Effector CD4-positive, alpha-beta T cell (primary cell): ENCODE measurements at places on chromosomes 2 and 18.

GRCh38 chr2:187689372-187689771, 135.1 kb upstream of the TFPI start:
- DNase-seq = no peak

DNA sequence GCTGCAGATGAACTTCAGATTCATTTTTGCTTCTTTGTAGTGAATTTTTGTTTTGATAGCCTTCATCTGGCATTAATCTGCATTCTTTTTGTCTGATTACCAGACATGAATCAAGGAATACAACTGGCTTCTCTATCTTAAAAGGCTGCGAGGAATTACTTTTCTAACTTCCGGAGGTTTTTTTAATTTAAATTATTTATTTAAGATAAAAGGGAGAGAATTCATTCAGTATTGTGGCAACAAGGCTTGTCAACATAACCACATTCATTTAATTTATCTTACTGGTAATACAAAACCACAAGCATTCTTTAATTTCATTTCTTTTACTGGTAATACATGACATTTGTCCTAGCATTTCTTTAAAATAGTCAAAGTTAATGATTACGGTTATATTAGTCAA, 36.0 kb downstream of the CSRNP3 start:
- no peak for DNase-seq

DNA sequence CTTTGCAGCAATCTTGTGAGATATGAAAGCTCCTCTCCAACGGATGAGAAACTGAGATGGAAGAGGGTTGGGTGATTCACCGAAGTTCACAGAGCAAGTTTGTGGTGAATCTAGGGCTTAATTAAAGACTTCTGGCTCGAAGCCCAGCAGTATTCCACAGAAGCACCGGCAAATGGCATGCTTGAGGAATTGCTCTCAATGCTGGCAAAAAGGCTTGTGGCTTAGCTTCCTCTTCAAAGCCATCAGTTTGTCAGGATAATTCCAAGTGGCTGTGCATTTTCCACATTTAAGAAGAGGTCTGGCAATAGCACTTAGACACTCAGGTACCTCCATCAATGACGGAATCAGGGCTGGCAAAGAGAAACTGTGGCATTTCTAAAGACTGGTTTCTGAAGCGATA, 98.7 kb upstream of the SLC66A3 start:
- no peak for DNase-seq

DNA sequence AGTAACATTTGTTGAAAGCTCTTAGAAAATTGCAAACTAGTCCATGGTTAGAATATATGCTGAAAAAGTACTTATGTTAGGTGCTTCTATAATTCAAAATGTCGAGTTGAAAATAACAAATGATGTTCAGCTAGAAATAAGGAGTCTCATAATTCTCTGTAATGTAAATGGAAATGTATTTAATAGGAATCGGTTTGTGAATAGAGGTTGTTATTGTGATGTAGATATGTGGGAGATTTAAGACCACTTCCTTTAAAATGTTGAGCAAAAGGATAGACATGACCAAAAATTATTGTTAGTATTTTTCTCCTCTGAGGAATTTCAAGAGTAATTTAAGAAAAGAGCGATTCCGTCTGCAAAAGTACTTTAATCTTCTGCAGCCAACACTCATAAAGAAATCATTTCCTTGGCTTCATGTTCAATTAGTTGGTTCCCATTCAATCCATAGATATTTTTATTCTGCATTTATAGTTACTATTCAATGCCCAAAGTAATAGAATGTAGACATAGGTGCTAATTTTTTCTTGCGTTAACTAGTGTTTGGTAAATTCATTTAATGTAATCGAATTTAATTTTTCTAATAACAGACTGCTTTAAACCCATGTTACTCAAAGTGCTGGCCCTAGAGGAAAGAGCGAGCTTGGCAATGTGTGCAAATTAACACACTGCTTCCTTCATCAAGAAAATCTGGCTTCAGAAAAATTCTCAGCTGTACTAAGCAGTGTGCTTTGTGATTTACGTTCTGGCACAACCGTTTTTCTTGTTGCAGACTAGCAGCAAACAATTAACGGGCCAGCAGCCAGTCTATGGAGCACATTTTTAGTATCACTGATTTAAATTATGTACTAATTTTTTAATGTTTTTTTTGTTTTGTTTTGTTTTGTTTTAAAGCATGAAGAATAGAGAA, 32.2 kb downstream of the FN1 start:
- no peak for DNase-seq
